Cortex of kidney (tissue), 1 donor: ENCODE measurements at places on chromosomes 5 and 9.
A peak's percentile ranks its signal among the peaks of the same experiment; 100 is the strongest.

GRCh38 chr5:87081511-87082372 is 185.9 kb upstream of the RASA1 start:
- DNase-seq = no peak

DNA sequence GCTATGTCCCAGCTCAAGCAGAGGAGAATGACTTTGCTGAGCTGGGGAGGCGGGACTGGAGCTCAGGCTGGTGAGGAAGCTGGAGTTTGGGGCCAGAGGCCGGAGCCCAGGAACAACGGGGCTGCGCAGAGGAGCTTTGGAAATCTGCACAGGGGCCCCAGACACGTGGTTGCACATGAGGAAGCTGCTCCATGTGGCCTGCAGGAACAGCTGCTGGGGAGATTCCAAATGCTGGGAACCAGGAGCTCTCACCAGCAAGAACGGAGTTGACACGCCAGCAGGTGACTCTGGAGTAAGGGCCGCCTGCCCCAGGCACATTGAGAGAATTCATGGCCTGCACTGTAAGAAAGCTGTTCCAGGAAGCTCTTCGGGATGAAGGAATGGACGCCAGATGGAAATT is 91.0 kb downstream of the OLFM1 start:
- DNase-seq = no peak

DNA sequence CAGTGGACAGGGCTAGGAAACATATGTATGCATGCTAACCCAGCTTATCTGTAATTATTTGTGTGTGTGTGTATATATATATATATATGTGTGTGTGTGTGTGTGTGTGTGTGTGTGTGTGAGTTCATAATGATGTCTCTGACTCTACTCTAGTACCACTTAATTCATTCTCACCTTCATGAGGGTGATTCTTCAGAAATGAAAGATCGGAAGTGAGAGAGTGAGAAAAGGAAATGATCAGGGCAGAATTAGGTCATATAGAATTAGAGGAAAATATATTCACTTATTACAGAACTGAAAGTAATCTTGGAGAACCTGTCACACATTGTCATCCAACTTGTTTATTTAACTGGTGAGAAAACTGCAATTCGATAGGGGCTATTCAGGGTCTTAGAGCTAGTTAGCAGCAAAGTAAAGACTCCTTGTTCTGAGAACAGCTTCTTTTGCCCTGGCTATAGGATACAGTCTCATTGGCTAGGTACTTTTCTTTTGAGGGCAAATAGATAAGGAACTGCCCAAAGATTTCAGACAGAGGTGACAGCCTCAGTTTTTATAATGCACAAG is 58.8 kb downstream of the C9orf153 start:
- DNase-seq = no peak

DNA sequence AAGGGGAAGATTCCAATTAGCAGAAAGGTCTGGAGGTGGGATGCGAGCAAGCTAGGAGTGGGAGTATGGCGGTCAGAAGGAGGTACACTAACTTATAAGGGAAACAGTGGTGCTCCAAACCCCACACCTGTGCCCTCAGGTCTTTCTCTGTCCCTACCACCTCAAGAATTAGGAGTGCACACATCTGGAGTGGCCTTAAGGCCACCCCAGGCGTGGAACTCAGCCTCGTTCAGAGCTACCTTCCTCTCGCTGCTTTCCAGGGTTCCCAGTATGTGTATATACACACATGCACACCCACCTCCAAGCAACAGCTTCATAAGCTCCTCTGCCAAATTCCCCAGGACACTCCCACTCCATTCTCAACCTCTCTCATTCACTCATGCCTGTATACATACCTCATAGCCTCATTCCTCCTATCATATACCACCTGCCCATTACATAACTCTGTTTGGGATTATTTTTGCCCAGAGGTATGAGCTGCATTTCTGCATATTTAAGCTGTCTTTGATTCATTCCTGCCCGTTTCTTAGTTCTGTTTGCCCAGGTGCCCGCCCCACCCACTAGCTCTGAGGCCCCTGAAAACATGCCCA is 118.7 kb downstream of the PSD2 start:
- DNase-seq = no peak

DNA sequence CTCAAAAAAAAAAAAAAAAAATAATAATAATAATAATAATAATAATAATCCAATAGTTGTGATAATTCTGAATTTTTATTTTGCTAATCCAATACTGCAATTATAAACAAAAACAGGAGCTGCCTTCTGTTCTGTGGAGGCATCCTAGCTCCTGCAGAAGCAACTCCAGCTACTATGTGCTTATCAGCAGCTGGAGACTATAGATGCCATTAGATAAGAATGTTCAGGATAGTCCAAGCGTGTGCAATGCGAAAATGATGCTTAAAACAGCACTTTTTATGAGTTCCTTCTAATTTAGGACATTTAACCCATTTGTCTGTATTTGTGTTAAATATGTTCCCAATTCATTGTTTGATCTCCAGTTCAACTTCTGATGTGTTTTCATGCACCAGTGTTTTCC is 220.6 kb upstream of the RASEF start:
- no peak for DNase-seq

DNA sequence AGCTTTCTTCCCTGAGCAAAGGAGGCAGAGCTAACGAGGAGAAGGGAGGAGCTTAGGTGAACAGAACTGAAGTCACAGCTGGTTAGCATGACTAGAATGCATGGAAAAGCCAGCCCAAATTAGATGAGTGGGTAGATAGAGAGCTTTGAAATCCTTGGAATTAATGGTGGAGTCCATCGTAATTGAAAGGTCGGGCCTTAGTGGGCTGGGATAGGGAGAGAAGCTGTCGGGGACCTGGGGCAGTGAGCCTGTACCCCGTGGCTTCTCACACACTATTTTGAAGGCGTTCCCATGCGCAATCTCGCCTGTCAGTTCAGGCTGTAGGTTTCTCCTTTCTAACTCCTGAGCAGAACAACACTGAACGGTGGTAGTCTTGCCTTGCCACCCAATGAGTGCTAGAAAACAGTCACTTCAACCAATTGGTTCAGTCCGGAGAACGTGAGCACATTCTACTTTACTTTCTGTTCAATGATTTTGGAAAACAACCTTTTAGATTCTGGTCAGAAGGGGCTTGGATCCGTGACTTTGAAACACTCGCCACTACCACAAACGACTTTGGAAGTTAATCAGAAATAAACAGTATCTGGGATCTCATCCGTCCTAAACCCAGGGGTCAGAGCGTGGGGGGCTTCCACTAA is 655 bp upstream of the RAI14 start:
- no peak for DNase-seq

- DNase-seq = no peak
These were observed 81.2 kb downstream of the PHAX start for GRCh38 chr5:126681970-126682369.

DNA sequence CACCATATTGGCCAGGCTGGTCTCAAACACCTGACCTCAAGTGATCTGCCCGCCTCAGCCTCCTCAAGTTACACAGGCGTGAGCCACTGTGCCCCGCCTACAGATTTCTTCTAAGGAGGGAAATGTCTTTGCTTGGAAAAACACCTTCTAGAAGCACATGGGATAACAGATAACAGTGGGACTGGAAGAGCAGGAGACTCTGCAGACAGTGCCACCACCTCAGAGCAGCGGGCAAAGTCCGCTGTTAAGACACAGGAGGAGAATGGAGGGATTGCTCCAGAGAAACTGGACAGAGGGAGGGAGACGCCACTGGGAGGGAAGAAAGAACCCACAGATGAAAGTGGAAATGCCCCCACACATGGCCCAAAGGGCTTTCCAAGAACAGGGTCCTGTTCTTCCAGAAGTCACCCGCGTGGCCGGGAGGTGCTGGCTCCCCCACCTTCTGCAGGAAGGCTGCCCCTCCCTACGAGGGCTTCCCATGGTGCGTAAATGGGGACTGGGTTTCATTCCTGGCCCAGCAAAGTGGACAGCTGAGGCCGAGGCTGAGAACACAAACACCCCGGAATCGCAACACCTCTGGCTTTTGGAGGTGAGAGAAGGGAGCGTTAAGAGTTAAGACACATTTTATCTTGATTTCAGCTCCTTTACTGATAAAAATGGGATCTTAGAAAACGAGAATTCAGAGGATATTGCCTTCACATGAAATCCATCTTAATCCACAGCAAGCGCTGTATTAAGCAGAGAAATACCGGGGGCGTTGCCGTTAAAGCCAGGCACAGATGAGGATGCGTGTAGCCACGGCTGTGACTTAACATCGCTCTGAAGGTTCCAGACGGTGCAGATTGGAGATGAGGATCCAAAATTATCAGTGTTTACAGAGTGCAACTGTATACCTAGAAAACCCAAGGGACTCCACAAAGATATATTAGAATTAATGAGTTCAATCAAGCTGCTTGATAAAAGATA is 11.2 kb downstream of the ADAMTS2 start:
- DNase-seq = no peak

GRCh38 chr9:2697492-2697891 is 19.8 kb upstream of the KCNV2 start:
- DNase-seq = no peak

GRCh38 chr5:61625137-61625561 is 293.1 kb downstream of the ZSWIM6 start:
- DNase-seq = no peak

DNA sequence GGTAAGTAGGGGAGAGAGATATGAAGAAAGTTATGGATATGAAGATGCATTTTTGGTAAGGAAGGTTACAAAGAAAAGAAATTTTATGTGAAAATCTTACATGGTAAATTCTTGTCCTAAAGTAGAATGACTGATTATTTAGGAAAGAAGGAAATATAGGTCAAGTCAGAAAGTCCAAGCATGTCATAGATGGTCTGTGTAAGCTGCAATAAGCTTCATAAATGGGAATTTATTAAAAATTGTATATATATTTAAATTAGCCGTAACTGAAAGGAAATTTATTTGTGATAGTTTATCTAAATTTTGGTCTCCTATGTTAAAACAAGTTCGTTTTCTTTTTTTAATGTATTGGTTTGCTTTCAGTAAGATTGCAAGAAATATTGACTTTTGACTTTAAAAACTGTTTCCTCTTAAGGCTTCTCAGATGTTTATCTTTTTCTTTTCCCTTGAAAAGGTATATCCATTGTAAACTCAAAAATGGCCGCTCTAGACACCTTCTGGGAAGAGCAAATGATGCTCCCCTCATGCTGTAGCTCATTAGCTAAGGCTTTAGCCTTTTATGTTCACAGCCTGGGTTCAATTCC is 46.8 kb upstream of the HAPLN1 start:
- no peak for DNase-seq

DNA sequence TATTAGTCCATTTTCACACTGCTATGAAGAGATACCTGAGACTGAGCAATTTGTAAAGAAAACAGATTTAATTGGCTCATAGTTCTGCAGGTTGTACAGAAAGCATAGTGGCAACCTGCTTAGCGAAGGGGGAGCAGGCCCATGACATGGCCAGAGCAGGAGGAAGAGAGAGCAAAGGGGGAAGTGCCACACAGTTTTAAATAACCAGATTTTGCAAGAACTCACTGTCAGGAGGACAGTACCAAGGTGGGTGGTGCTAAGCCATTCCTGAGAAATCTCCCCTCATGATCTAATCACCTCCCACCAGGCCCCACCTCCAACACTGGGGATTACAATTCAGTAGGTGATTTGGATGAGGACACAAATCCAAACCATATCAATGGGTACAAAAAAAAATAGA is 16.8 kb upstream of the PCSK5 start:
- DNase-seq = no peak

DNA sequence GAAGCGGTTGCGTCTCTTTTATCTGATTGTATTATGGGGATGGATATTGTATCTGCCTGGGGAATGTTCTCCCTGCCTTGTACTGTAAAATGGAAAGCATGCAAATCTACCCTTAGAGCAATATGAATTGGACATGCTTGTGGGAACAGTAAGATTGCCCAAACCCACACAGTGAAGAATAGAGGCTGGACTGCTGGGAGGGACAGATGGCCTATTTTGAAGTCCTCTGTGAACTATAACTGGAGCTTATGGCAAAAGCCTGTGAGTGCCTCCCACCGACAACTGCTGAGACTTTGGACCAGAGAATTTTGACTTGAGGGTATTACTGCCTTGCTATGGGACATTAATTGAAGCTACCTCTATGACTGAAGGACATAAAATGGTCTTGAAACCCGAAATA is 168.9 kb downstream of the ERCC6L2 start:
- no peak for DNase-seq

GRCh38 chr5:140855772-140856674 is at the start of gene PCDHA10:
PCDHA10 (plus strand) TSS chr5:140855897; CDS start chr5:140856049, 152 bp downstream.
- DNase-seq = no peak

GRCh38 chr5:132963171-132964104 is at the start of gene AFF4:
AFF4 (minus strand) TSS chr5:132963634; CDS start chr5:132937189, 26,445 bp downstream.
- peak; percentile 91 for DNase-seq

GRCh38 chr5:33936381-33937016 is at the start of gene RXFP3:
RXFP3 (plus strand) TSS chr5:33936386; CDS start chr5:33936741, 355 bp downstream.
- DNase-seq = no peak

DNA sequence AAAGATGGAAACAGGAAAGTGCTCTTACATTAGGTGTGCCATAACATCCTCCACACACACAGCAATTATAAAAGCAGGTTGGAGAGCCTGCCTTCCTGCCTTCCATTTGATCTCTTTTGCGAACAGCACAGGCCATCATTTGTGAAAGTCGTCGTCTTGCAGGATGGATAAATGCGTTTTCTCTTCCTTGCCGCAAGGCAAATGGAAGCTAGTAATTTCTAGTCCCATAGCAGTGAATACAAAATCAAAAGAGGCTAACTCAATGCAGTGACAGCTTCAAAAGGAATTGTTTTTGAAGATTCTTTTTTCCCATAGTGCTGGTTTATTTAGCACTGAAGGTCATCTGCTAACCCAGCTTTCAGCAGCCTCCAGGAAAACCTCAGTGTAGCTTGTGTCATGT is 178.8 kb downstream of the GIN1 start:
- no peak for DNase-seq

GRCh38 chr5:111548348-111548950 is 36.1 kb upstream of the STARD4 start:
- DNase-seq = no peak

DNA sequence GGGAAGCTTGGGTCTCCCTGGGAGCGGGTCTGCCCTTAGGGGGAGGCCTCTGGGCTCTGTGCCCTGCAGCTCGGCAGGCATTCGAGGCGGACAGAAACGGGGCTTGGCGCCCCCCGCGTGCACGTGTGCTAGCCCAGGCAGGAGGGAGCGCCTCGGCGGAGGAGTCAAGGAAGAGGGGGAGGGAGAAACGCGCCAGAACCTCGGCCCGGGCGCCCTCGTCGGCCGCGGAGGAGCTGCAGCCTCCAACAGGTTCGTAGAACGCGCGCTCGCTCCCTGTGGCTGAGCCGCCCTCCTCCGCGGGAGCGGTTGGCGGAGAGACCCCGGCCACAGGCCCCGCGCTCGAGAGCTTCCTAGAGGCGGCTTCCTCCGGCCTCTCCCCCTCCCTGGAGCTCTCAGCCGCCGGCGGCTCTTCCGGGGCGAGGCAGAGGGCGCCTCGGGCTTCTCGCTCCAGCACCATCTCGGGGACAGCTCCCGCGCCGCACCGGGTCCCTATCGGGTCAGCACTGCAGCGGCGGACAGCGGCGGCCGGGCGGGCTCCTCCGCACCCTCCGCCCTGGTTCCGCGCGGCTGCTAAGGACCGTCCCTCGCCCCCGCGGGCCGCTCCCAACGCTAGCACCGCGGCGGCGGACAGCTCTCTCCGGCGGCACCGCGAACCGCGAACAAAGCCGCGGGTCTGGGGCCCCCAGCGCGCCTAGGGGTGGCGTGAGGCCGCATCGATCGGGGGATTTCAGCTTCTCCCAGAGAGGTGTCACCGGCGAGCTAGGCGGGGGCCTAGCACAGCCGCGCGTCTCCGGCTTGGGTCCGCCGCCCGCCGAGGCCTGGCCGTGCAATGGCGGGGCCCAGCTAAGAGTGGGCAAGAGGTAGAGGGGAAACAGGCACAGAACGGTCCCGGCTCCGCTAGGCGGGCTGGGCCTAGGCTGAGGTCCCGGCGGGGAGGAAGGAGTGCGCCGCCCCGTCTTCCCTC is 74.6 kb upstream of the CPLX2 start:
- DNase-seq = peak; percentile 20

- DNase-seq = no peak
These were observed 129.7 kb upstream of the DHFR start for GRCh38 chr5:80784451-80784850.
